Sigmoid colon (tissue), 7 donors: ENCODE measurements at places on chromosomes 3 and 15. TPM values are rescaled to one million over a fixed set of nuclear protein-coding genes. Genes with fewer than 3 reads are reported as not detected.

DNA sequence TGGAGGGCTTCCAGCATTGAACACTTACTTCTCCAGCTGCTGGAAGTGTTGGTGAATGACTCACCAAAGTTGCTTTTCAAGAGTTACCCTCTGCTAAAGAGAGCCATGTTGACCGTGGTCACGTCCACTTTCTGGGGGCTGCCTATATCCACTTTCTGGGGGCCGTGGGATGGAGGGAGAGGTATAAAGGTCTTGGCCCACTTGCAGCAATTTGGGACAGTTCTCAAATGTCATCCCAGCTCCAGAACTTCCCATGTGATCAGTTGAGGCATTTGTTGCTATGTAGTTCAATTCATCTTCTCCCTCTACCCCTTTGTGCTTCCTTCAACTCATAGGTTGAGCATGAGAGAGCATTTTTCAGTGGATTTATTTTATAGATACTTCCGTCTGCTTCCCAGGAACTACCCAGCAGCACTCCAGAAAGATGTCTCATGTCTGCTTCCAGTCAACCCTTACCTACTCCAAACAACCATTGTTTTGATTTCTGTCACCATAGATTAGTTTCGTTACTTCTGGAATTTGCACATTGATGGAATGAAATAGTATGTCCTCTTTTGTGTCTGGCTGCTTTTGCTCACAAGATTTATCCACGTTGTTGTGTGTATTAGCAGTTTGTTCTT, 130.6 kb downstream of the TCF12 start:
- DNase-seq: no peak

DNA sequence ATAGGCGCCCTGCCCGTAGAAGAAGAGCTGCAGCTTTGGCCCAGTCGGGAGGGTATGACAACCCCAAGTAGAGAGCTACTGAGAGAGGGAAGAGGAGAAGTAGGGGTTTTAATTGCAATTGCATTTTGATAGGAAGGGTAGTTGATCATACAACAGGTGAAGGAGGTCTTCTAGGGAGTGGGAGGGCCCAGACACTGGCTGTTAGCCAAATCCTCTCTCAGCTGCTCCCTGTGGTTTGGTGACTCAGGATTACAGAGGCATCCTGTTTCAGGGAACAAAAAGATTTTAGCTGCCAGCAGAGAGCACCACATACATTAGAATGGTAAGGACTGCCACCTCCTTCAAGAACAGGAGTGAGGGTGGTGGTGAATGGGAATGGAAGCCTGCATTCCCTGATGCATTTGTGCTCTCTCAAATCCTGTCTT, 408.9 kb upstream of the THBS1 start:
- DNase-seq: peak; percentile 82

GRCh38 chr3:127209840-127210653, 17.1 kb downstream of the PRR23E start:
- peak; percentile 37 for DNase-seq

SAMMSON gene
- not detected for total RNA-seq

GRCh38 chr3:123323781-123324180, 122.0 kb downstream of the SEC22A start:
- DNase-seq: no peak

- no peak for DNase-seq
These were observed 819.3 kb downstream of the ROBO2 start for GRCh38 chr3:77859156-77859555.

DNA sequence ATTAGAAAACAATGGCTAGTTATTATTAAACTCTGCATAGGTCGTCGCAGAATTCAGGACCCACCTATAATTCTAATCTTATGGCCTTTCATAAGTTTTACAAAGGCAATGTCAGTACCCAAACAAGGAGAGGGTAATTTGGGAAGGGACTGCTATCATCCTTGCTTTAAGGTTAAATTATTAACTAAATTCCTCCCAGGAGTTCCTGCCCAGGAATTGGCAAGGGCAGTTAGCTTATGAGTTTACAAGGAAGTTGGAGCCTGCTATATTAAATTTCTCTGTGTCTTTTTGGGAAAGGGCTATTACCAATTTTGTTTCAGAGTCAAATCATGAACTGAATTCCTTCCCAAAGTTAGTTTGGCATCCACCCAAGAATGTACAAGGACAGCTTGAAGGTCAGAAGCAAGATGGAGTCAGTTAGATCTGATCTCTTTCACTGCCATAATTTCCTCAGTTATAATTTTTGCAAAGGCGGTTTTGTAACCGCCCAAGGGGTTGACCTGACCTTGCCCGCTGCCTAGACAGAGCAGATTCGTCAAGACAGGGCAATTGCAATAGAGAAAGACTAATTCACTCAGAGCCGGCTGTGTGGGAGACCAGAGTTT, 45.3 kb upstream of the LHFPL4 start:
- DNase-seq: no peak

DNA sequence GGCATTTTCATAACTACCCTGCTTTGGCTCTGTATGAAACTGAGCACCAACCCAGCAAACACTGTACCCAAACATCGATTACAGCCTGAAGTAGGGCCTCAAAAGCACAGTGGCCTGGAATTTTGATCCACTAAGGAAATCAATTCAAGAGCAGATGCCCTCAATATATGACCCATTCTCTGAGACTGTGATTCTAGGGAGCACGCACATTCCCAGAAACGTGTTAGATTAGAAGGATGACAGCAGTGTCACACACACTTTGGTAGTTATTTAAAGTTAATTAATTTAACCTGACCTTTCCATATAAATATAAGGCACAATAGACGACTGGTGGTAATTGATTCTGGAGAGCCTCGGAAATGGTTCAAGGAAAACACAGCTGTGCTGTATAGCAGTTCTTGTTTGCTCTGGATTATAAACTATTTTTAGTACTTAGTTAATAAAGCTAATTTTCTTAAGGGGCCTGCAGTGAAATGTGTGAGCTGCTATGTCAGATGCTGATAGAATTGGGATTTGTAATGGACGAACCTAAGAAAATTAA, 126.3 kb upstream of the ZNF385D start:
- no peak for DNase-seq

PLEKHO2 gene
- total RNA-seq: 43.4 TPM

DNA sequence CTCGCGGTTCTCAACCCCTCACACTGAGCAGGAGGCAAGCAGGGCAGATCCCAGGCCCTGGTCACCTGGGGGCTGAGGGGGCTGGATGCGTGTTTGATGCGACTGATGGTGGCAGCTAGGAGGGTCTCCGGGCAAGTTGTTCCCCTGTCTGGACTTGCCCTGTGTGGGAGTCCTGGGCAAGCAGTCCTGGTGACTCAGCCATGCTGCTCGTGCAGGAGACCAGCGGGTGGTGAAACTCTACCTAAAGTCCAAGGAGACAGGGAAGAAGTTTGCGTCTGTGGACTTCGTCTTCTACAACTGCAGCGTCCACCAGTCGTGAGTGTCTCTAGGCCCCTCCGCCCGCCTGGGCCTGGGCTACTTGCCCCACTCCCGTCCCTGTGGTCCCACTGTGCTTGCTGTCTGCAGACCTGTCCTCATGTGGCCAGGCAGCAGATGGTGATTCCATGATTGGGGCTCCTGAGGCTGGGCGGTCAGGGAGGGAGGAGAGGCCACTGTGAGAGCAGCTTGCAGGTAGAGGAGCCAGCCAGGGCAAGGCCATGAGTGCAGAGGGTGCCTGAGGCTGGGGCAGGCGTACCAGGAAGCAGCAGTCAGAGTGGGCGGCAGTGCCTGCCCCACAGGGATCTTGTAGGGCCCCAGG, 23.1 kb downstream of the PLXNA1 start:
- DNase-seq: no peak

DNA sequence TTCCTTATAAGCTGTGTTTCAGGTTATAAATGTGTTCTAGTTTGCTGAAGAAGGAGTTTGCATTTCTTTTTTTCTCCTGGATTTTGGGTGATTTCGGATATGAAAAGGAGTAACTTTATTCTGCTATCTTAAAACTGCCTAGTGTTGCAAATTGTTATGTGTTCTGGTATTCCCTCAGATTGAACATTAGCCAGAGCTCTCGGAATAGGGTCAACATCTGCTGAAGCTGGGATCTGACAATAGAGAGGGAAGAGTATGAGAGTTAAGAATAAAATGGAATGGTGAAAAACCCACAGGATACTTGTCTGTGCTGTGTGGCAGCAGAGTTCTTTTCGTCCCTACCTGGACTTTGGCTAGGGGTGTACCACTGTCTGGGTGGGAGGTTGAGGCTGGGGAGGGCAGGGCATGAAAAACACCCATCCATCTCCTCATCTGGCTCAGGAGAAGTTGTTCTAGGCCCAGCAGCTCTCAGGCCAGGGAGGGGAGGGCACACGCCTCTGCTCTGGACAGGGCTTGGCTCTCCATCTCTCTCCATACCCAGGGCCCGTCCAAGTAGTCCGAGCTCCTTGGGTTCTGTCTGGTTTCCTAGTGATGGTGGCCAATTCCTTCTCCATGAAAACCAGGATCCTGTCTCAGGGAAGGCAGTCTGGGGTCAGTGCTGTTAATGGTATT, 13.2 kb downstream of the SPSB4 start:
- peak; percentile 40 for DNase-seq

- DNase-seq: no peak
These were observed 56.1 kb upstream of the GK5 start for GRCh38 chr3:142281474-142281873.

GRCh38 chr3:106339551-106339950, 470.7 kb upstream of the CBLB start:
- no peak for DNase-seq

DNA sequence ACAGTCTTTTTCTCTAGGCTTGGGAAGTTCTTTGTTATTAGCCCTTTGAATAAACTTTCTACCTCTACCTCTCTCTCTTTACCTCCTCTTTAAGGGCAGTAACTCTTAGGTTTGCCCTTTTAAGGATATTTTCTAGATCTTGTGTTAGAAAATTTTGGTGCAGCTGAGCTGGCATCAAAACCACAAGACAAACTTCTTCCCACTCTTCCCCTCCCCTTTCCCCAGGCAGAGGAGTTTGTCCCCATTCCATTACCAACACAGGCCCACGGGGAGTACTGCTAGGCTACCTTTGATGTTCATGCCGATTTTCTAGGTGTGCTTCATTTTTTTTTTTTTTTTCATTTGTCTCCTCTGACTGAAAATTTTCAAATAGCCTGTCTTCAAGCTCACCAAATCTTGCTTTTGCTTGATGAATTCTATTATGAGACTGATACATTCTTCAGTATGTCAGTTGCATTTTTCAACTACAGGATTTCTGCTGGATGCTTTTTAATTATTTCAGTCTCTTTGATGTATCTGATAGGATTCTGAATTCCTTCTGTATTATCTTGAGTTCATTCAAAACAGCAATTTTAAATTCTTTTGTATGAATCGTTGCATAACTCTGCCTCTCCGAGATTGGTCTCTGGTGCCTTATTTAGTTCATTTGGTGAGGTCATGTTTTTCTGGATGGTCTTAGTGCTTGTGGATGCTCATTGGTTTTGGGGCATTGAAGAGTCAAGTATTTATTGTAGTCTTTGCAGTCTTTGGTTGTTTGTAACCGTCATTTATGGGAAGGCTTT, 112.0 kb downstream of the UBE2E2 start:
- DNase-seq: no peak

DNA sequence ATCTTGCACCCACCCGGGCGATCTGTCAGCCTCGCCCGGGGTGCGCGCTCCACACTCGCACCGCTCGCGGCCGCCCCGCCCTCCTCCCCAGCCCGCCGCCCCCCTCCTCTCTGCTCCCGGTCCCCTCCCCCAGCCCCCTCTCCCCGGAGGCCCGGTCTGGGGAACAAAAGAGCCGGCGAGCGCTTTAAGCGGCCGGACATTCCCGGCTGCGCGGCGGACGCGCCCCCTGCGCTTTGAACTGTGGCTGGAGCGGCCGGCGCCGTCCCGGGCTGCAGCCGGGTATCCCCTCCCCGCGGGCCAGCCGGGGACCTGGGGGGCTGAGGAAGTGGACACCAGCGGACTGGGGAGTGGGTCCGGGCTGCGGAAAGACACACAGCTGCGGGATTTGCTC, at the start of gene IGDCC3:
TSS of gene IGDCC3 (minus strand) at position 27 of the 391 bp plus-strand sequence. CDS start 214 bp downstream, outside the sequence.
- no peak for DNase-seq

- DNase-seq: no peak
These were observed 560.3 kb upstream of the NR2F2 start for GRCh38 chr15:95770196-95770595.

DNA sequence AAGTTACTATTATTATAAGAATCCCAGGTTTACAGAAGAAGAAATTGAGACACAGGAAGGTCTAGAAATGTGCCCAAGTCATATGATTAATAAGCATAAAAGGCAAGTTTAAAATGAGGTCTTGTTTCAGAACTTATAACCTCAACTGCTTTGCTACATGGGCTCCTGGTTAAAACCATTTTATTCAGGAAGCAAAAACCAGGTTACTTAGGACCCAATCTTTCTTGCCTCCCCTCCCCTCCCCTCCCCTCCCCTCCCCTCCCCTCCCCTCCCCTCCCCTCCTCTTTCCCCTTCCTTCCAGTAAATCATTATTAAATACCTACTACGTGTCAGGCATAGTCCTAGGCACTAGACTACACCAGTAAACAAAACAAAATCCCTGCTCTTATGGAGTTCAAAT, 93.9 kb downstream of the NAALADL2 start:
- DNase-seq: no peak

DNA sequence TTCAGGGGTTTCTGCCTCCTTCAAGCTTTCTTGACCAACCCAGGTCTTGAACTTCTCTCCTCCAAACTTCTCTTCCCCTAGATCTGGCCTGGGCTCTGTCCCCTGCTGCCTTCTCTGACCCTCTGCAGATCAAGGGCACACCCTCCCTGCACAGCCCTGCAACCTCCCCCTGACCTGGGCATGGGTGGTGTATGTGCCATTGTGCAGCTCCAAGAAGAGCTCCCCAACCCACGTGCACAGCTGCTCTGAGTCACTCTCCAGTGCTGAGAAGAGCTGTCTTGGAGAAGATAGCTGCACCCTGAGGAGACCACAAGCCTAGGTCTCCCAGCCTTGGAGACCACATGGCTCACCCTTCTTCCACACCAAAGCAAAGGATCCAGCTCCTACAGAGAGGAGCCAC, 8.0 kb downstream of the MAN2C1 start:
- DNase-seq: no peak

GRCh38 chr3:126370055-126370454, 12.8 kb upstream of the KLF15 start:
- DNase-seq: peak; percentile 46

- no peak for DNase-seq
These were observed 103.3 kb upstream of the PRTG start for GRCh38 chr15:55846116-55846707.

GRCh38 chr3:29751647-29752314, 470.9 kb downstream of the RBMS3 start:
- no peak for DNase-seq

DNA sequence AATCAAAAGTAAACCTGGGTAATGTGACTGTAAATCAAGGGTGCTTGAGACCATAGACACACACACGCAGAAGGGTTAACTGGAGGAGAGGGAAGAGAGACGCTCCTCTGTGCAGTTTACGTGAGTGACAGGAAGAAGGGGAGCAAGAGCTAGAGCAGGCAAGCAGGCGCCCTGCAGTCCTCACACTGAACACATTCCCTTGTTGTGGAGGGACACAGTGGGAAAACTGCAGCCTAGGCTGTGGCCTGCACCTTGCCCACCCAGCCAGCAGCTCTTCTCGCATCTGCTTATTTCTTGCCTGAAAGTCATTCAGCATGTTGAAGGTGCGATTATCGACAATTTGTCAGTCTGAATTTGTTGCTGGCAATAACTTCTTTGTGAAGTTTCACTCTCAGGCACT, 24.2 kb downstream of the SOX2 start:
- DNase-seq: no peak

- DNase-seq: no peak
These were observed 364.4 kb upstream of the ARHGEF26 start for GRCh38 chr3:153756816-153757215.

GRCh38 chr3:37814547-37814946, 47.1 kb upstream of the CTDSPL start:
- no peak for DNase-seq
